NCI-H510A treated with DMSO at 0.1 percent for 48 hours (cell line): ENCODE measurements at places on chromosomes 5 and 9.

DNA sequence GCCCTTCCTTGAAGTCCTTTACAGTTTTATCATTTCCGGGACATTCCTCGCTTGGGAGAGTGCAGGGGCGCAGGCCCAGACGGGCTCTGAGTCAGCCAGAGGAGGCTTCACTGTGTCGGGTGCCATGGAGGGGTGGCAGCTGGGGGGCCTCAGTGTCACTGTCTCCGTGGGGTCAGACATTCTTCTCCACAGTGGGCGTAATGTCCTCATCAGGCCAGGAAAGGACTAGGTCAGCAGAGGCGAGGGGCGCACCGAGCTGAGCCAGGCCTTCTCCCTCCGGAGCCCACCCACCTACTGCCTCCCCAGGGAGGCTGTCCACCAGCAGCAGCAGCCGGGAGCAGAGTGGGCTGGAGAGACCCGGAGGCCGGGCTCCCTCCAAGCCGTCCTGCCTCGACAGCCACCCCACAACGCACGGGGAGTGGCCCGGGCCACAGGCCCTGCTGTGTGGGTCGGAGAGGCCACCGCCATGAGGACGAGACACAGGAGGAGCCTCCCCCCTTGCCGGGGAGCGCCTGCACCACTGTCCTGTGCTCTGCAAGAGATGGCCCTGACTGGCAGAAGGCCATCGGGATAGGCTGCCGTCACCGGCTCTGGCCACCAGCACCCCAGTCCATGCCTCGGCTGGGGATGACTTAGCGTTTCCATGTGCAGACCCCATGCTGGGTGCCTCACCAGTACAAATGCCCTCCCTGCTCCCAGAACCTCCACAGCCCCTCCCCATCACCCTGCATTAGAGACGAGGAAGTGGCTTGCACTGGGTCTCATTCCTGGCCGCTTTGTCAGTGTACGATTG, 26.5 kb downstream of the SARDH start:
- no peak for DNase-seq

- DNase-seq, result peak; percentile 7
These were observed 514 bp downstream of the SOHLH1 start for GRCh38 chr9:135698767-135699166.

DNA sequence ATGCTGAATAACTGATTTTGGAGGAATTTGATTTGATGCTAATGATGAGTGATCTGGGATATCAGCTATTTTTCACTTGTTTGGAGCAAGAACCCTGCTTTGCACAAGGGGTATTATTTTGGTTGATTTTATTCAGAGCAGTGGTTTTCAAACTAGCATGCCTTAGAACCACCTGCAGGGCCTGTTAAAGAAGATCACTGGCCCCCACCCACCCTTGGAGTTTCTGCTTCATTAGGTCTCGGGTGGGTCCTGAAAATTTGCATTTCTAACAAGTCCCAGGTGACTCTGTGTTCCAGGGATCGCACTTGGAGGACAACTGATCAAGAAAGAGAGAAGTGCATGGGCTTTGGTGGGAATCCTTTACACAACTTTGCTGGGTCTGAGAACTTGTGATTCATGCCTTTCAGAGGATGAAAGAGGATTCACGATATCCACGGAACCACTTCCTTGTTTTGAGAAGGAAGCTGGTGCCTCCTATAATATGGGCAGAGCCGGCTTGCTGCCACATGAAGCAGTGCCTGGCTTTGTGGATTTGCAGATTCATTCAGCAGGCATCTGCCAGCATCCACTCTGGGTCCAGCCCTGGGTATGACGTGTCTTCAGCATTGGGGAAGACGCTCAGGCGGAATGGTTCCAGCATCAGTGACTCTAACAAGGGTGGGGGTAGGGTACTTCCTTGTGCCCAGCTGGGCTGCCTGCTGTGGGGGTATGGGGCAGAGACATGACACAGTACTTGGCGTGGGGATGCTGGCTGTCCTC, 106.6 kb upstream of the PITX1 start:
- no peak for DNase-seq

- DNase-seq, result peak; percentile 35
These were observed at the start of gene CMYA5 for GRCh38 chr5:79689541-79690466. Gene CMYA5 (plus strand): TSS chr5:79689836. CDS start chr5:79689908, 72 bp downstream.

DNA sequence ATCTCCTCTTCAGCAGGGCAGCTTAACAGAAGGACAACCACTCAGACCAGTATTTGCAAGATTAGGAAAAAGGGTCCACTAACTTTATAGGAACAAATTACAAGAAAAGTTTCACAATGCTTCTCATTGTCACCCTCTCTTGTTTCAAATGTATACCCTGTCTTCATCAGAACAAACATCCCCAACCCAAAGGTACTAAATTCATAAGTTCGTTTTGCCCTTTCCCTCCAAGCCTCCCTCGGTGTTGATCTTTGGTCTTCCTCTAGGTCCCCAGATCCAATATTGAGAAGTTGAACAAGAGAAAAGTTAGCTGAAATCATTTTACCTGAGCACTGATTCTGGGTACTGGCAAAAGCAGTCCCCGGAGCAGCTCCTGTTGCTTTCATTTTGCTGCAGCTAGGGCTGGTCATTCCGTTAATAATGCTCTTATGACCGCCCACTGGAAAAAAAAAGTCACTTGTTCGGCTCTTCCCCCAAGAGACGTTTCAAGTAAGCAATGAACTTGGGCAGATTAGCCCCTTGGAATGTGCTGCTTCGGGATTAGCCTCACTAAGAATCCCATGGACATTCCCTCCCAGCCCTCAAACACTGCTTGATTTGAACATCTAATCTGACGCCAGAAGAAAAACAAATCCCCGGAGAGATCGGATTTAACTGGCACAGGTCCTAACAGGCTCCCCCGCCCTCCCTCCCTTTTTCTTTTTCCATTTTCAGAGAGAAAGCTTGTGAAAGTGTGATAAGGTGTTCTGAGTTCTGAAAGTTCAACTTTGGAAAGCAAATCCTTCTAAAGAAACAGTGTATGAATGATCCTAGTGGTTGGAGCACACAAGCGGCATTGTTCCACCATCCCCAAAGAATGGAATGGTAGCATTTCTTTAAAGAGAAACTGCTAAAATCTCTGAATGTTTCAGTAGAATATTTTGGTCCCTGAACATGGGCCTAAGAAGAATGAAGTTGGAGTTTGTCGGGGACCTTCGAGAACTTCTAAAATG, 252.5 kb downstream of the TRPM3 start:
- no peak for DNase-seq

- no peak for DNase-seq
These were observed 82.9 kb downstream of the ADAMTS2 start for GRCh38 chr5:179262126-179262920.

GRCh38 chr5:54547711-54548250, 30.2 kb downstream of the SNX18 start:
- no peak for DNase-seq

DNA sequence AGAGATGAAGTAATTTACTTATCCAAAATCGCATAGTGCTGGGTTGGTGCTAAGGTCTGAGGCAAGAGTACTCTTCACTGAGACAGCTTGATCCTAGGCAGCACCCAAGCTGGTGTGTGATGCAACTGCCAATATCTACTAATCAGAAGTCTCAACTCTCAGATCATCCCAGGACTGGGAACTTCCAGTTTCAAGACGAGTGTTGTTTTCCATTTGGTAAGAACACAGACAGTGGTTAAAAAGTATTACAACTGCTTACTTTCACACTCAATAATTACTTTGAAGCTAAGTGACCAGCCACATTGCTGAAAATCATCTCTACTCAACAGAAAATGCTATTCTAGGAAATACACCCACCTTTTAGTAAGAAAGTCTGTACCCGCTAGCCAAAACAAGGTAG, 45.3 kb downstream of the FBXW11 start:
- DNase-seq, result no peak

- no peak for DNase-seq
These were observed 146.4 kb upstream of the RETREG1 start for GRCh38 chr5:16763211-16763610.

- no peak for DNase-seq
These were observed 22.4 kb downstream of the SLC22A5 start for GRCh38 chr5:132391870-132392269.

DNA sequence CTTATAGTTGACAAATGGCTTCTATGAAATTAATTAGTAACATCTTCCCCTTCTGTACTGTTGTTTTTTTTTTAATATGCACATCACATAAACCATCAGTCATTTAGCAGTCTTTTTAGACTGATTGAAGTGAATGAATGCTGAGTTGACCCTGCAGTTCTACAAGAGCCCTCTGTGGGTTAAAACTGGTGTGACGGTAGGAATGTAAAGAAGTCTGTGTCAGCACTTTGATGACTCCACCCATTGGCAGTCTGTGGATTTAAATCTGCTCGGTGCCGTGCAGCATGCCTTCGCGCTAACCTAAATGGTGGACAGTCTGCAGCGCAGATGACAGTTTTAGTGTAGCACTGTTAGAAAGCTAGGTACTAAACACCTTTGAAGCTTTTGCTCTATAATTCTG, 3.1 kb downstream of the GTF3C4 start:
- DNase-seq, result peak; percentile 7

DNA sequence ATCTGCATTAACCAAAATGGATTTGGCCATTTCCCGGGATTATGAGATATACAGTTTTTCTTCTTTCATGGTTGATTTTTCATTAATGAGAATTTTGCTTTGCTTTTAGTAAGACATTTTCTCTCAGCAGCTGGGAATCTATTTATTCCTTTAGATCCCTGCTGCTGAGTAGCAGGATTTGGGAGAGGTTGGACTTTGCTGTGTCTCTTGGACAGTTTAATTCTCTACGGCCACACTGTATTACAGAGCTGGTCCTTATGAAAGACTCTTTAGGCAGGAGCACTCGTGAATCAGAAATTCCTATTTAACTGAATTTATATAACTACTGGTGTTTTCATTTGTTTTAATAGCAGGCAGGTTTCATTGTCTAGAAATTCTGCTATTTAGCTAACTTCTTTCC, 1.6 kb downstream of the UNC13B start:
- no peak for DNase-seq

DNA sequence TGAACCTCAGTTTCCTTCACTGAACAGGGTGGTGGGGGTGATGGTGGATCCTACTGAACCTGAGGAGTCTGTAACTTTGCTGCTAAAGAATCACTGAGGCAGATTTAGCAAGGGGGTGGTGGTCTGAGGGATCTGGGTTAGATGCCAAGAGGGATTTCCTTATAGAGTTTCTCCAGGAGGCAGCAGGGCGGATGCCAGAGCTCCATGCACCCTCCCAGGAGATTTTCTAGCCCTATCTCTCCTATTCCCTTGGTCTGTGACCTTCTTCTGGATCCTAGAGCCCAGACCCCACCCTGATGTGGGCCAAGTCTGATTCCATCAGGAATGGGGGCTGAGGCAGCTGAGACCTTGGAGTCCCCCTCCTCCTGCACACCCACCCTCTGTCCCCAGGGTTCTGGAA, 6.0 kb downstream of the PTGS1 start:
- no peak for DNase-seq

- DNase-seq, result no peak
These were observed 18.9 kb downstream of the CSF1R start for GRCh38 chr5:150067405-150067960.

DNA sequence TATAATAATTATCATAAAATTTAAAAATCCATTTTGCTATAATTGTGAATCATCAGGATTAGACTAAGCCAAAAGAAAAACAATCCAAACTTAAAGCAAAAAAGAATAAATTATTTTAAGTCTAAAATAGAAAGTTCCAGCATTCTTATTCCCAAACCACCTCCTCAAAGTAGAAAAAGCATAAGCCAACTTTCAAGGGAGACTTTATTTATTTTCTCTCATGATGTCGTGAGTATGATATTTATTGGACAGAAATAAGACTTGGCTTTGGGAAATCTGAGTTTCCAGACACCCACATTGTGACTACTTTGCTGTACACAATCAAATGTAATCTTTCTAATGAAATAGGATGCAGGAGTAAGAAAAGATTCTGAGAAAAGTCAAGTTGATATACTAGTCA, 372.1 kb downstream of the MTRR start:
- DNase-seq, result no peak

- no peak for DNase-seq
These were observed 133.0 kb downstream of the SLC28A3 start for GRCh38 chr9:84207491-84207951.

- no peak for DNase-seq
These were observed 51.7 kb downstream of the DAB2IP start for GRCh38 chr9:121703014-121703734.

GRCh38 chr5:117060099-117060498, 485.5 kb upstream of the SEMA6A start:
- DNase-seq, result no peak

GRCh38 chr9:30935730-30936129, 1448.7 kb upstream of the ACO1 start:
- no peak for DNase-seq
